Activated CD4-positive, CD25-positive, alpha-beta regulatory T cell (primary cell): ENCODE measurements at places on chromosomes 2 and 18.

DNA sequence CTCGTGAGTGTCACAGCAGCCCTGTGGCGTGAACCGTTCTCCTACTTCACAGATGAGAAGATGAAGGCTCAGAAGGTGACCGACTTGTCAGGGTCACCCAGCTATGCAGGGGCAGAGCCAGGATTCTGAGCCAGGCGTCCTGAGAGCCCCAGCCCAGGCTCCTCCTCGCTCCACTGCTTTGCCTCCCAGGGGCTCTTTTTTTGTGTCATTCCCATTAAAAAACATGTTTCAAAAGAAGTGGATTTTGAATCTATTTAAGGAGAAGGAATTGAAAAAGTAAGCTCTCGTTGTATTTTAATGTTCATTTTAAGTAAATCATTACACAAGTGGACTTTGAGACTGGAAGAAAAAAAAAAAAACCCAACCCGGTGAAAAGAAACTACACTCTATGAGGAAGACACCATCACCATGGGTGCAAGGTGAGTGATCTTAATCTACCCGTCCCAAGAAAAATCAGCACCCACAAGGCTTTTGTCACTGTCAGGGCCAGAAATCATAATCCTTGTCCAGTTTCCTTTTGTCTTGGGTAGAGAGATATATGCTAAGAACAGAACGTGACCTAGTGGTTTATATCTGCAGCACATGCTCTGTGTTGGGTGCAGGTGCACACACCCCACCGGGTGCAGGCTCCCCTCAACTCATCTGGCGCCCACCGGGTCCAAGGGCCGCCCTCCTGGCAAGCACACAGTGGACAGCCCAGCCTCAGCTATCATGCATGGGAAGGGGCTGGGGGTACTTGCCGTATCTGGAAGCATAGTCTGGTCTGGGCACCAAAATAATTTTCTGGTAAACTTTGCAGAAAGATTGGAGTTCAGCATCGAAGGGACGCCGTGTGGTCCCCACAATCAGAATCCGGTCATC lies 73.5 kb upstream of the ASB18 start:
- DNase-seq, result no peak

GRCh38 chr2:162234620-162235462 lies 8.4 kb downstream of the FAP start:
- no peak for DNase-seq

- DNase-seq, result no peak
Measured at GRCh38 chr2:10124538-10125045, 2.1 kb downstream of the RRM2 start.

DNA sequence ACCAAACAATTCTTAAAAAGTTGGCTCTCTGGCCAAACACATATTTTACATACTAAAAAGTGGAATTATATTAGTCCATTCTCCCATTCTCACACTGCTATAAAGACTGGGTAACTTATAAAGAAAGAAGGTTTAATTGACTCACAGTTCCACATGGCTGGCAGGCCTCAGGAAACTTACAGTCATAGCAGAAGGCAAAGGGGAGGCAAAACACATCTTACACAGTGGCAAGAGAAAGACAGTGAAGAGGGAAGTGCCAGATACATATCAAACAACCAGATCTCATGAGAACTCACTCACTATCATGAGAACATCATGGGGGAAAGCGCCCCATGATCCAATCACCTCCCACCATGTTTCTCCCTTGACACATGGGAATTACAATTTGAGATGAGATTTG lies 42.6 kb downstream of the EDAR start:
- no peak for DNase-seq

- no peak for DNase-seq
Measured at GRCh38 chr2:168174756-168175155, 72.6 kb downstream of the STK39 start.

DNA sequence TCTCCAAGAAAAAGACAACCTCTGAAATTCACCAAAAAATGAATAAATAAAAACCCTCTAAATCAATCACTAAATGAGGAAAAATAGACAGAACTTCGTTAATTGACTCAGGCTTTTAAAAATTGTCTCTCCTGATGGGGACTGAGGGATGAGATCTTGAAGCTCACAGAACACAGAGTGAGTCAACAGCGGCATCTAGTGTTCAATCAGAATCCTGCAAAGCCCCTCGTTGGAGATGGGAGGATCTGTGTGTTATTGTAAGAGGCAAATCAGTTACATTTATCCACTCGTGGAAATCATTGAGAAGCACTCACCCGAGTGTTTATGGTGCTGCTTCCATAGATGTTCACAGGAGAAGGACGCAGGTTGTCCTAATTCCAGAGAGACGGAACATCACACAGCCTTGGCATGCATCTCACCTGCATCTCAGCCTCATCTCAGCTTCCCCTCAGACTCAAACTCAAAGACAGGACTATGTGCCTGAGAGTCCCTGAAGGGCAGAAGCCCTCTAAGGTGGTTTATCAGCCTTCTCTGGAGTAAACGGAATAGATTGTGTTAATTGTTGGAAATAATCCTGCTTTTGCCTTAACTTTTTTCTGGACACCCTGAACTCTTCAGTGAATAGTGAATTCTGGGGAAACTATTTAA lies 82.0 kb downstream of the MREG start:
- no peak for DNase-seq

DNA sequence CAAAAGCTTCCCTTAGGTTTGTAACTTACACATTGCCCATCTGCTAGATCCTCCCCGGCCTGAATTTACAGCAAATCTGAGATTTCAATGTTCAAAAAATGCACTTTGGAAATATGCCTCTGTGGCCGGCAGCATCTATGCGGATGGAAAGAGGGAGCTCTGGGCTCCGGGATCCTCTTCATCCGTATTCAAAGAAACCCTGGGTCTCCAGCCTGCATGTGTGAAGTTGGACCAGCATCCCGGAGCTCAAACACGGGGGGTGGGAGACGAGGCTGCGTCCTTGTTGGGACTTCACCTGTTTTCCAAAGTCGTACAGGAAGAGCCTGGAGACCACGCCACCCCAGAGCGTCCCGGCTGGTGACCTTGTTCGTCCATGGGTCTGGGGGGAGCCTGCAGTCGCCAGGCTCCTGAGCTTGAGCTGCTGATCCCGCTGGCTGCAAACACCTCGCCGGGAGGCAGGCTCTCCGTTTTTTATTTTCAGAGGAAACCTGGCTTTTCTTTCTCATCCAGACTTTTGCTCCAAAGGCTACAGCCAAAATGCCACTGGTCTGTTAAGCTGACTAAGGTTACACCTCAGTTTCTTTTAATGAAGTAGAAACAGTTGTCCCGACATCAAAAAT lies 77.4 kb downstream of the PTGR3 start:
- no peak for DNase-seq

GRCh38 chr2:42588121-42588520 lies 19.7 kb downstream of the MTA3 start:
- no peak for DNase-seq

GRCh38 chr18:59699061-59699460 lies 1.8 kb upstream of the CCBE1 start:
- no peak for DNase-seq

- no peak for DNase-seq
Measured at GRCh38 chr2:55628931-55629330, 11.5 kb upstream of the PPP4R3B start.

DNA sequence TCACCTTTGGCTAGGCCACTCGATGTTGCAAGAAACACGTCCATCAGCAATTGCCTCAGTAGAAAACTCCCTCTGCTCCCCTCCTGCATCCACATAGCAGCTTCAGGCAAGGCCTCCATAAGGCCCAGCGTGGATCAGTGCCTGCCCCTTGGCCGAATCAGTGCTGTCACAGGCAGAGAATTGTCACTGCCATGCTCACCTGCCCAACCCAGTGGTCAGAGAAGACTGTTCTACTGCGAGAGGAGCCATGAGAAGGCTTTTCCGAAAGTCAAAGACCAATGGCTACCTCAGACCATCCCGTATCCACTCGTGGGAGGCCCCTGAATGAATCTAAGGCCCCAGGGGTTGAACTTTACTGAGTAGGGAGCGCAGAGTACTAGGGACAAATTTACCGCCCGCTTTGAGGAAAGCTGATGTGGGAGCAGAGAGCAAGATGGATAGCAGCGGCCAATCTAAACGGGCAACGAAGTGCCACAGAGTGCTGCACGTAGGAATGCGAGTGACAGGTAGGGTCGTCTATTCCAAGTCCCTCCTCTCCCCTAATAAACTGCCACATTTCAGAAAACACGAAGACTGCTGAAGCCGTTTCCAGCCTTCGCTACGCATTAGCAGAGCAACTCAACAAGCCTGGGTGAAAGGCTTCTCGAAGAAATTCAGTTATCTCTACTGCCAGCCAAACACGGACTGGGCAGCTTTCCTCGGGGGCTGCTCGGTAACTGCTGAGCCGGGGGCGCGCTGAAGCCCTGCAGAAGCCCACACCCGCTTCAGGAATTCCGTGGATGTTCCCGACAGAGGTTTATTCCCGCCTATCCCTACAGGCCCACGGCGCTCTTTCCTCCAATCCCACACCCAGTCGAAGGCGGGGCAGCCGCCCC lies 968 bp upstream of the RALBP1 start:
- no peak for DNase-seq

- no peak for DNase-seq
Measured at GRCh38 chr2:222903234-222904220, 42.7 kb downstream of the ACSL3 start.

DNA sequence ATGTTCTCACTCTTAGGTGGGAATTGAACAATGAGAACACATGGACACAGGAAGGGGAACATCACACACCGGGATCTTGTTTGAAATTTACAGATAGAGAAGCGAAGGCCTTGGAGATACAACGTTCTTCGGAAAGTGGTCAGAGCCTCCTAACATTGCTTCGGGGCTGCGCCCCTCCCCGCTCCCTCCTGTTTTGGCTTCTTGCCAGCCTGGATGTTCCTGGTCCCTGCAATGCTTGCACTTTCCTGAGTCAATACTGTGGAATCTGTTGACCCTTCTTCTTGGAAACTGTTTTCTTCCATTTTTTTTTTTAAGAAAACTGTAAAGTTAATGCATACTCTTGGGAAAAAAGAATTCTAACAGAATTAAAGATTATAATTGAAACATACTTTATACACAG lies 360.8 kb downstream of the SOCS6 start:
- no peak for DNase-seq

DNA sequence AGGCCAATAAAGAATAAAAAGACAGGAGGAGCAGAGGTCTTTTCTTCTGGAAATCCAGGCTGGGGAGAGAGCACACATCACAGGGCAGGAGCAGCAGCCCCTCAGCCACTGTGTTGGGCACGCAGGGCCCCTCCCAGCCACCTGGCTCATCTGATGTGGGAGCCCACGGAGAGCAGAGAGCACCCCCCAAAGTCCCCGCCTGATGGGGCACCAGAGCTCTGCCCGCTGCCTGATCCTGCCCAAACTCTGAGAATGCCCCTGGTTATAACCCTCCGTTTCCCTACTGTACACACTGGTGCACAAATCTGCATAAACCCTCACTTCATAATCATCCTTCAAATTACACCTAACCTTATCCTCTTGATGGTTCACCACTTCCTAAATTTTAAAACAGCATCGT lies 111.3 kb downstream of the HDAC4 start:
- DNase-seq, result no peak

DNA sequence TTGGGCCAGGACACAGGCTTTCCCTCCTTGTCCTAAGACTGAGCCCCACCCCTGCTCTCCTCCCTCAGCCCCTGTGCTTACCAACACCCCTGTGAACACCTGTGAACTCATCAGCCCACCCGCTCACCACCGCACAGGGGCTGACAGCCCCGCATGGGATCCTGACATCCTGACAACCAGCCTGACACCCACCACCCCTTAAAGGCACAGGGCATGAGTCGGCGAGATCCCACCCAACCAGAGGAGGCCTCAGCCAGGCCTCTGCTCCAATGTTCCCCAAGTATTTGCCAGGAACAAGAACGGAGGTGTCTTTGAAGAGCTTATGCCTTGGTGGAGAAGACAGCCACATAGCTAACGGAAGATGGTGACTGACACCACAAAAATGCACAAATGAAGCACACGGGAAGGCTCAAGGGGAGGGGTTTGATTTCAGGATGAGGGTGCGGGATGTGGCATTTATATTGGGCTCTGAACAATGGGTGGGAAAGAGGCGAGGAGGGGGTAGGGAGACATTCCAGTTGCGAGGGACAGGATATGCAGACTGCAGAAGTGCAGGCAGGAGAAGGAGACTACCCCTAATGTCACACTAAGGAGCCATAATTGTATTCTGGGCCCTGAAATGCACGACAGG lies 11.0 kb downstream of the RAB11FIP5 start:
- DNase-seq, result no peak

- no peak for DNase-seq
Measured at GRCh38 chr2:30608643-30609042, 161.6 kb downstream of the LCLAT1 start.

DNA sequence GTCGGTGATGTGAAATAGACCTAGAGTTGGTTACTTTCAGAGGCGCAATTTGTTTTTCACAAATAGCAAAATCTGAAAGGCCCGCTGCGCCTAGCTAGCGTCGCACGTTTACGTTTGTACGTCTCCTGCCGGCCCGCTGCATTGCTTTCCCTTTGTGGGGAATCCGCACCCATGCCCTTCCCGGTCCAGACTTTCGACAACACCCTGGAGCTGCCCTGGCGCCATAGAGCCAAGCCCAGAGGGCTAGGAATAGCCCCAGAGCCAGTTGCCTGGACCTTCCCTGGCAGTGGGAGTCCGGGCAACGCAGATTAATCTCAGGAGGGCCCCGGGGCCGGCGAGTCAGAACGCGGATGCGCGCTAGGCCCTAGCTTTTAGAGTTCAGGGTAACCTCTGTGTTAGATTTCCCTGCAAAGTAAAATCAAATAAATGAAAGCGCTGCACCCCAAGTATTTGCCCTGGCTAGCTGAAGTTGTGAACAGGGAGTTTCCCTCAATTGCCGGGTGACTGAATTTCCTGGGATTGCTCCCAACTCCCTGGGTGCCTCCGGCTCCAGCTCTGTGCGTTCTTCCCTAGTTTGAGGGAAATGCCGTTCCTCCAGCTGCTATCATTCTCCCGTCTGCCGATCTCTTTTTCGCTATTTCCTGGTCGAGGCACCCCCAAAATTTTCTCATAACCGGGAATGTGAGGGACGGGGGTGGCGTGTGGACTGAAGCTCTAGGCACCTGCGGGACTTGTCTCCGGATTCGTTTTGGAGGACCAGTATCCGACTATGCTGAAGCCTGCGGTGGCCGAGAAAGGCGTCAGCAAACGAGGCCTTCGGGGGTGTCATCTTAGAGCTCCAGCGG lies 1.2 kb upstream of the EN1 start:
- no peak for DNase-seq

DNA sequence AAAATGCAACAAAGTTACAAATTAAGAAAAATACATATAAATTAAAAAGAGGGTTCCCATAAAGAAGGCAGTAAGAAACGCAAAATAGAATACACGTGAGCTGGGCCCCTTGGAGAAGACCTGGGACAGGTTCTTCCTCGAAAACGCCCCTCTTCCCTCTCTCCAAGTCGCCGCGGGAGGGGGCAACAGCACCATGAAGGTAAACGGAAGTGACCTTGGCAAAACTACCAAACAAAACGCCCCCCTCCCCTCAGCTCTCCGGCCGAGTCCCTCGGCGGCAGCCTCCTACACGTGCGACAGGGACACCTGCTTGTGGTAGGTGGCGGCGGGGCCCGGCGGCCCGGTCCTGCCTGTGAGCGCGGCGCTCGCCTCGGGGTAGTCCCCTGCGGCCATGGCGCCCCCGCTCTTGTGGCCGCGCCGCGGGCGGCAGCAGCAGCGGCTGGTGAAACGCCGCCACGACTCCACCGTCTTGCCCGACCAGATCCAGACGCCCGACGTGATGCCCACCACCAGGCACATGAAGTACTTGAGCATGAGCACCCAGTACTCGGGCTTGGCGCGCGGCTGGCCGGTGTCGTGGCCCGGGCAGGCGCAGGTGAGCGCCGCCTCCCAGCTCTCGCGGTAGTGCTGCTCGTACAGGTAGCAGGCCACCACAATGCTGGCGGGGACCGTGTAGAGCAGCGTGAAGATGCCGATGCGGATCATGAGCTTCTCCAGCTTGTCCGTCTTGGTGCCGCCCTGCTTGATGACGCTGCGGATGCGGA lies 2.8 kb downstream of the FZD5 start:
- DNase-seq, result no peak
